Caki2 (cell line): ENCODE measurements at places on chromosomes 5 and 9. TPM values are rescaled to one million over a fixed set of nuclear protein-coding genes. Genes with fewer than 3 reads are reported as not detected.
A peak's percentile ranks its signal among the peaks of the same experiment; 100 is the strongest.

DNA sequence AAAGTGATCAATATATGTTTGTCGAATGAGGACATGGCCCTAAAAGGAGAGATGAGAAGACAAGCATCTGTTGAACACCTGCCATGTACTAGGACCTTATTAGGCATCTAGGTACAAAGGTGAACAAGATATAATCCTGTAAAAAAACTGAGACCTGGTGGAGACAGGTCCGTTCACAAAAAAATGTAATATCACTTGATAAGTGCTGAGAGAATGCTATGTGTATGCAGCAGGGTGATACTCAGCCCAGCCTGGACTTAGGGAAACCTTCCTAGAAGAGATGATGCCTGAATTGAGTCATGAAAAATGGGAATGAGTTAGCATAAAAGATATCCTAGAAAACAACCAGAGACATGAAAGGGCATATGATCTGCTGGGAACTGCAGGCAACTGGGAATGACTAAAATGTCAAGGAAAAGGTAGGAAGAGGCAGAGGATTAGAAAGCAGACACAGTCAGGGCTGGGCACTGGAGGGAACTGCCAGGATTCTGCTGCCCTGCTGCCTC lies 108.5 kb downstream of the ADRB2 start:
- no peak for DNase-seq

DNA sequence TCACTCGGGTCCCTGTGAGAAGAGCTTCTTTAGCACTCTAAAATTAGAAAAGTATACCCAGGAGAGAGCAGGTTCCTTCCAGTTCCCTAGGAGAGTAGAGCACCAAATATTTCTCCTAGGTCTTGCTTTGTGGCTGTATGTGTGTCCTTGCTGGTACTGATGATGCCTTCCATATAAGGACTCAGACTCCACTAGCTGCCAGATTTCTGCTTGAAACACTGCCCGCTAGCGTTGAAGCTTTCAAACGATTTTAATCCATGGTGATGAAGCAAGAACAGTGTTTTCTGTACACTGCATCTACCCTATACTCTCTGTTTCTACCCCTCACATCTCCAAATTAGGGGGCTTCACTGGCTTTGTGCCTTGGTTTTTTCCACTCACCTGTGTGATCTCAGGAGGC lies 2.4 kb upstream of the SMC2 start:
- no peak for DNase-seq

GRCh38 chr5:134289509-134290113 lies 63.7 kb upstream of the PPP2CA start:
- peak; percentile 49 for DNase-seq

DNA sequence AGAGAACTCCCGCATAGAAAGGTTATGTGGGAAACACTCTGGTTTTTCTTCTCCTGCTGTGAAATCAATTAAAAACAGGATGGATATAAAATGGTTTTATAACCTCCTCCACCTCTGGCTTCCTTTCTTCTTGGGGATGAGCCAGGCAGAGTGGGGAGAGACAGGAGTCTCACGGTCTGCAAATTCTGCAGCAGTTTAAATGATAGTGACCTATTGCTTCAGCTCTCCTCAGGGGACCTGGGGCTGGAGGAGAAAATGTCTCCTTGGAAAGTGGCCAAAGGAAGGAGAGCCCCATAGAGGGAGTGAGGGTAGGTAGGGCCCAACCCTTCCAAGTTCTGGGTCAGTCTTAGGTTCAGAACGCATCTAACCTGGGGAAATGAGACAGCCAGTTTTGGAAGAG lies 118.8 kb downstream of the MTX3 start:
- DNase-seq: no peak

DNA sequence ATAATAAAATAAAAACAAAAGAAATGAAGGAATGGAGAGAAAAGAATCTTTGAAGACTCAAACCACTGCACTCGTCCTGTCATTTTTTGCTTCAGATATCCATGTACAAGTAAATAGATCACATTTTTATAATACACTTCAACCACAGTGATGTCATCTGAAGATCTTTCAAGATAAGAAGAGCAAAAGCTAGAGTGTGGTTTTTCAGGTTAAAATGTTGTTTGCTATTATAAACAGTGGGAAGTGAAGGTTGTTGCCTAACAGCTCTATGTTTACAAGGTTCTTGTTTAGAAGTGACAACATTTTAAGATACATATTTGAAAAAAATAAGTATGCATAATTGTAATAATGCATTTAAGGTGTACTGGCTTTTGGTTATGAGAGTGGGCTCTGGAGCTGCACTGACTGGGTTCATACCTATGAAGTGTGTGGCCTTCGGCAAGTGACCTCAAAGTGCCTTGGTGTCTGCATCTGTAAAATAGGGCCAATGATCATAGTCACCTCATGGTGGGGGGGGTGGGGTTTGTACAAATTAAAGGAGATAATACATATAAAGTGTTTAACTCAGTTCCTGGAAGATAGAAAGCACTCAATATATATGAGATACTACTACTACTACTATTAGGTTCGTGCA lies 45.5 kb upstream of the IL7R start:
- DNase-seq: no peak

- DNase-seq: peak; percentile 89
These were observed 232.5 kb downstream of the ARHGAP26 start for GRCh38 chr5:143002459-143003327.

DNA sequence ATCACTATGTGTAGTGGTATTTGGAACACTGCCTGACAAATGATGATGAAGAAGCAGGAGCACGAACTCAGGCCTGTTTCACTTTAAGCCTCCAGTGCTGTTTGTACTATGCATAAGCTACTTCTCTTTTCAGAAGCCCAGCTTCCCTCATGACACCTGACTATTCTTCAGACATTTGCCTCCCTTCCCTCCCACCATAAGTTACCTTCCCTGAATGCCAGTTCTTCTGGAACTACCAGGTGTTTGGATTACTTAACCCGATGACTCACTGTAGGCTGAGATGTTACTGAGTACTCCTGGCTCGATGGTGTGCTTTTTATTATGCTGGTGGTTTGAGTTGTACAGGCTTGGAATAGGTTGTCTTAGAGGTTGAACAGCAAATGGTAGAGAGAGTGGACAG lies 180.0 kb downstream of the SPATA31D1 start:
- DNase-seq: peak; percentile 21

GRCh38 chr9:78130004-78130403 lies 98.4 kb upstream of the GNAQ start:
- no peak for DNase-seq

GRCh38 chr5:119926301-119926700 lies 296.9 kb downstream of the FAM170A start:
- DNase-seq: no peak

GRCh38 chr9:34958411-34958982 lies 412 bp downstream of the PHF24 start:
- no peak for DNase-seq

DNA sequence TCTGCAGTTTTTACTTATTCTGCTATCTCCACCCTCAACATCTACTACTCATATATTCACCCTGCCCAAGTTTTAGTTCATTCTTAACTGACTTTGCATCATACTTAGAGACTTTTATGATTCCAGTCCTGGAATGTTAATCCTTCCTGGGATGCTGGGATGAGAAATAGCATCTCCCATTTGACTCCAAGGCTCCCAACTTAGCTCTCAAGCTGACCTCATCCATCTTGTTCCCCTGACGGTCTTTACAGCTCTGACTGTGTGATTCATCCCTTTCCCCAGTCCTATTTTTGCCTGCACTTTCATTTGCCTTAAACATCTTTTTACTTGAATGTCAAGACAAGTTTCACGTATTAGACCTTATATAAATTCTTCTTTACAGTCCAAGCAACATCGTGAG lies 297.8 kb downstream of the EPB41L4A start:
- DNase-seq: no peak

DNA sequence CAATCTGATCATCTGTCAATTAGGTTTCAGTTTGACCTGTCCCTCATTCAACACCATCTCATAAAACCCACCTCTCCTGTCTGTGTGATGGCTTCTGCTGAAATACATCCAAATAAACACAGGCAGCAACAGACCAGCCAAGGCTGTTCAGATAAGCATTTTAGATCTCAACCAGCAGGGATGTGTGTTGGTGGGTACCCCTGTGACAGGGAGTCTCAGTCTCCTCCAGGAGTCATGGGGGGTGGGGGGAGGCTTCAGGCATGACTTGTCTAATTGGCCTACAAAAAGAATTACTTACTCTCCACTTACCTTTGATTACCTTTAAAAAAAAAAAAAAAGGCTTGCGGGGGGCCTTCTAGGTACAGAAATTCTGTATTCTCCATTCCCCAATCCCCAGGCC lies 65.9 kb downstream of the ROR2 start:
- DNase-seq: no peak

GRCh38 chr9:23841304-23841703 lies 15.3 kb upstream of the ELAVL2 start:
- no peak for DNase-seq

DNA sequence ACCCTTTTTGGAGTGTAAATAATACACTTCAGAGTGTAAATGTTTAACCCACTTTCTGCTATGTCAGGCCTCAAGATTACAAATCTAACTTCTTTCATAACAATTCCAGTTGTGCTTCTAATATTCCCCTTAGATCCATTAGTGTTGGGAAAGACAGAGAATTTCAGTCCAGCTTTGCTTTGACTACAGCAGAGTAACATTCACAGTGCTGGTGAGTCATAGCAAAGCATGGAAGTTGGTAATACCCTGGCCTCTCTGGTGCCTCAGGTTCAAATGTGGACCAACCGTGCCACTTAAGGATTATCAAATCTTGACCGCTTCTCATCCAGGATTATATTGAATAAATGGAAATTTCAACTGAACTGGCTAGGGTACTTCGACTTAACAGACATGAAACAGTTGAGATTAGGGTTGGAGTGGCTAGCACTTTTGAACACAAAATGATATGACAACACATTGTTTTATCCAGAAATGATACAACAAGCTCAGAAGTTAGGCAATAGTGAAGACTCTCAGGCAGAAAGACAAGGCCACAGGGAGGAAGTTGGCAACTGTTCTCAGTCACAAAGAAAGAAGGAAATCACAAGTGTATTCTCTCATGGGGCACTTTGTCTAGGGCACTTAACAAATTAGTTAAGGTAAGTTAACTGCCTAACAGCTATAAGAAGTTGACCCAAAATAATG lies 24.4 kb upstream of the RASA1 start:
- no peak for DNase-seq

DNA sequence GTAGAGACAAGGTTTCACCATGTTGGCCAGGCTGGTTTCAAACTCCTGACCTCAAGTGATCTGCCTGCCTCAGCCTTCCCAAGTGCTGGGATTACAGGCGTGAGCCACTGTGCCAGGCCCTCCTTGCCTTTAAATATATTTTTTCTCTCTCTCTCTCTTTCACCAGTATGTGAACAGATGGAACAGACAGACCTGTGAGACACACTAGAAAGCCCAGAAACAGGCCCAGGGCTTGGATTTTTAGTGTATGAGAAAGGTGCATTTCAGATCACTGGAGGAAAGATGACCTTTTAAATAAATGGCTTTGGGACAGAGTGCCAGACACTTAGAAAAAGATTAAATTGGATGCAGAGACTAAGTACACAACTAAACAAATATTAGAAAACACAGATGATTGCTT lies 3.1 kb downstream of the RASGEF1C start:
- no peak for DNase-seq

- DNase-seq: no peak
These were observed 608.7 kb upstream of the FAM174A start for GRCh38 chr5:99926463-99926862.

DNA sequence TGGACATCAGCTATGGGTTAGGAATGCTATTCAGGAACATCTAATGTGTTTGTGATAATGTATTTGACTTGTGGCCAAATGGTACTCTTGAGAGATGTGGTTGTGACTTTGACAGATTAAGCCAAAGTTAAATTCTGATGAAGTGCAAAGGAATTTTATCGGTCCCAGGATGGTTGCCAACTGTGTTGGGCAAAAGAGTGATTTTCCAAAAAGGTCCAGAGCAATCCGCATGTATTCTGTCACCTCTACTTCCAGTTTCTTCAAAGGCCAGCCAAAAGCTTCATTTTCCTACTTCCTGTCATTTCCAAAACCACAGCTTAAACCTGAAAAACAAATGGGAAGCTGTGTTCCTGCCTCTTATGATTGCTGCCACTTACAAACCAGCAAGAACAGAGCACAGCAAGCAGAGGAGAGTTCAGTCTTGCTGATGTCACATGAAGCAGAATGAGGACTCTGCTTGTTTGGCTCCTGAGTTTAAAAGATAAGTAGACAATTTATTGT lies 59.8 kb downstream of the MARCHF3 start:
- DNase-seq: no peak

- no peak for DNase-seq
These were observed 122.9 kb downstream of the CAVIN4 start for GRCh38 chr9:100700689-100701318.

GRCh38 chr5:172832383-172833315 lies 1.4 kb upstream of the ERGIC1 start:
- DNase-seq: no peak

DNA sequence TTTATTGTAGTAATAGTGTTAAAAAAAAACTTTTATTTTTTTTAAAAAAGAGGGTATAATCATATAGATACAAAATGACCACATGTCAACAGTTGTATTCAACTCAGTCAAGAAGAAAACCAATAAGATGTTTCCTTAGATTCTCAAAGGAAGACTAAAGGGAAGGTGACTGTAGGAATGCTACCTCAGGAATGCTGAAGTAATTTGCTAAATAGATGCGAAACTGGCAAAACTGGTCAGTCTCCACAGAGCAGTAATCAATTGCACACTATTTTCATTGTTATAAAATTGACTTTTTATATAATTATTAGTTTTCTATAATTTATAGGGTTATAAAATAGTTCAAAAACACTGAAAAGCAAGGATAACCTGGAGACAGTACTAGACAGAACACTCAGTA lies 204.8 kb downstream of the GABRG2 start:
- DNase-seq: no peak

DNA sequence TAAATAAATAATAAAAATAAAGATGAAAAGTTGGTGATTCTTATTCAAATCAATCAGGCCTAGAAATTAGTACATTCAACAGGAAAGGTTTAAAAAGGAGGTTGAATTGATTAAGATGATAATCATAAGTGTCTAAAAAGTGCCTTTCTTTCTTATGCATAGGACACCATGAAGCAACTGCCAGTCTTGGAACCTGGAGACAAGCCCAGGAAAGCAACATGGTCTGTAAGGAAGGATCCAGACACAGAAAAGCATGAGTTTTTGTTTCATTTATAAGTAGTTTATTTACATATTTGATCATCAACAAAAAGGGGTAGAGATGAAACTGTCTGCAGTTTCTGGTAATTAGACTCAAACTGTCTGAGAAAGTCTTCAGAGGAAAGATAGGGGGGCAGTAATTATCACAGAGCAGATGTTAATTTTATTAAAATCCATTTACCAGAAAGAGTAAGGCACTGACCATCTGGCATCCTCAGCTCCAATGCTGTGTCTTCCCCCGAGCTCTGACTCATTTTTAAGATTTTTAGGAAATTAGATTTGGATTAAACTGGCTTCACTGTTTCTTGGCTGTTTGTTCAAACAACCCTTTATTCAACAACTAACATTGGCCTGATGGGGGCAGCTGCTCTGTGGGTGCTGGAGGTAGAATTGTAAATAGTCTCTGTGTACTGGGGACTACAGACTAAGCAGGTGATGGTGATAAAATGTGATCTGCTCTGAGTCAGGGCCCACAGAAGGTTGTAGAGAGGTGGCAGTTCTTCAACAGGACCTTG lies 2.7 kb downstream of the RABEPK start:
- DNase-seq: no peak

- no peak for DNase-seq
These were observed 38.4 kb downstream of the SMC5 start for GRCh38 chr9:70297141-70297540.

The ACOT12 gene
- not detected in 2 replicates for total RNA-seq

The GDA gene
- 26.3 and 31.2 TPM in 2 replicates for total RNA-seq

The ATP10B gene
- total RNA-seq: not detected in 2 replicates

The CCNO gene
- 3.6 and 5.4 TPM in 2 replicates for total RNA-seq

The ROPN1L gene
- total RNA-seq: 3.2 and 3.6 TPM in 2 replicates

The DIPK1B gene
- 12.5 and 19.5 TPM in 2 replicates for total RNA-seq
